ENCODE measurements at places on chromosomes 3 and 15. TPM values are rescaled to one million over a fixed set of nuclear protein-coding genes. Genes with fewer than 3 reads are reported as not detected.

The CHRNA7 gene
- total RNA-seq, result 0.24 TPM

The EPM2AIP1 gene
- total RNA-seq, result 19.3 TPM

The CACNA2D2 gene
- total RNA-seq, result 0.78 TPM

The RFTN1 gene
- 63.4 TPM for total RNA-seq

The SLCO3A1 gene
- total RNA-seq, result 32.7 TPM

The NR1I2 gene
- total RNA-seq, result 0.26 TPM

The PLSCR5 gene
- not detected for total RNA-seq

The KNG1 gene
- not detected for total RNA-seq

The HYPK gene
- 19.9 TPM for total RNA-seq

The SEMA3F gene
- total RNA-seq, result not detected

The REC114 gene
- not detected for total RNA-seq

The NSMCE3 gene
- 8.7 TPM for total RNA-seq

The TIMP4 gene
- total RNA-seq, result not detected

The TRH gene
- total RNA-seq, result not detected

GRCh38 chr3:43343185-43343584 lies 56.8 kb downstream of the SNRK start:
- no peak for DNase-seq

GRCh38 chr15:57143511-57144078 lies 225.2 kb downstream of the TCF12 start:
- DNase-seq, result no peak

GRCh38 chr15:73866881-73867410 lies 6.4 kb upstream of the TBC1D21 start:
- no peak for DNase-seq

- DNase-seq, result no peak
These were observed 14.1 kb downstream of the CLDN1 start for GRCh38 chr3:190308154-190308553.

DNA sequence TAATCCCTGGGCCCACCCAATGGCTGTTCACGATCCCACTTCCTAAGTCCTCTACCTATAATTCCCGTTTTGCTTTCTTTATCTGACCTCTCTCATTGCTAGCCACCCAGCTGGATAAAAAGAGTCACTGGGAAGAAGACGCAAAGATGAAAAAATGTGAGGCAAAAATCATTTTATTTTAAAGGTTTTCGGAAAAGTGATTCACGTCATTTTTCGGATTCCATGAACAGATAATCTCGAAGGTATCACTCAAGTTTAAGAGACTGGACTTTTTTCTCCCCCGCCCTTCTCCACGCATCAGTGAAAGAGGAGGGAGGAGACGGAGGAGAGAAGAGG lies 266.6 kb downstream of the CGGBP1 start:
- no peak for DNase-seq

DNA sequence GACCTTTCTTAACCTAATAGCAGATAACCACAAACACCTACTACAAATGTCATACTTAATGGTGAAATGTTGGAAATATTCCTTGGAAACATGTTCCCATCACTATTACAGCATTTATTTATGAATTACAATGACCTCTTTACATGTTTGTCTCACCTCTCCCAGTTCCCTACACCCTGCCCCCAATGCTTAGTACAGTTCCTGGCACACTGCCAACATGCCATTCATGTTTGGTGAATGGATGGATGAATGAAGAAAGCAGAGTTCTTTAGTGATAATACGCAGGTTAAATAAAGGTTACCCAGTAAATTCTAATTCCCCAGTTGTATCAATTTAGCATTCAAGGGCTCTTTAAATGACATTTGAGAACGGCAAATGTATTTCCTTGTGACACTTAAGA lies 259.9 kb upstream of the ATP11B start:
- DNase-seq, result no peak

GRCh38 chr3:11944052-11944673 lies 60.0 kb upstream of the SYN2 start:
- DNase-seq, result no peak

DNA sequence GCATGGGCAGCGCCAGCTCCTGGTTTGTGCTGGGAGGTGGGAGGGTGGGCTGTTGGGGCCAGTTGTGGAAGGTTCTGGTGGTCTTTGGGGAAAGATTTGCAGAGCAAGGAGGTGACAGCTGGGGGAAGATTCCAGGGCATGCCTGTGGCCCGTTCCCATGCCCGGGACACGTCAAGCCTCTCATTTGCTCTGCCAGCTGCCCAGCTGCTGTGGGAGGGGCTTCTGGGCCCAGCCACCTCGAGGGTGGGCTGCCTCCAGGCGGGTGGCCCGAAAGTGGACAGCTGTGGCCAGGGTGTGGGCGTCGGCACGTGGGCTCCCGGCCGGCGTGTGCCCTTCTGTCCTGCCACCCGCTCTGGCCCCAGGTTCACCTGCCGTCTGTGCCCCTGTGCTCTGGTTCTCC lies 17.2 kb downstream of the PLXNA1 start:
- DNase-seq, result no peak

DNA sequence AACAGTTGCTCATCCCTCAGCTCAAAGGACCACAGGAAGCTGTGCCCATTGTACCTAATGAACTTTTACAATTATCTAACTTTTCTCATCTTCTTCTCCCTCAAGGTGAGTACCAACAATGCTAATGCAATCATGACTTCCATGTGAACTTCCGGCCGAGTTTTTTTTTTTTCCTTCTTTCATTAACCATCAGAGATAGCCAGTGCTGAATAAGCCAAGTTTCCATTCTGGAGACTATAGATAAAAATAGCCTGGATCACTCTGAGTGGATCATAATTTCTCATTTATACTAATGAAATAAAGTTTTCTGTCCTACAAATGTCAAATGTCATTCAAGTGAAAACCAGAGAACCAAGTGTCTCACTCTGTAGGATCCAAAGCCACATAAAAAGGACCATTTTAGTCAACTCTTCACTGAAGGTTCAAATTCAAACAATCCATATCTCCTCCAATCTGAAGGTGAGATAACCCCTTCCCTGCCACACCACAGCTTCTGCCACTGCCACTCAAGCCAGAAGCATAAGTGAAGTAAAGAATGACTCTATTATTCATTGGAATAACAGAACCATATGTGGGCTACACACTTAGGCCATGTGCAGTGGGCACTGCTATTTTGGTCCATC lies 5.5 kb downstream of the SUMF1 start:
- DNase-seq, result no peak

DNA sequence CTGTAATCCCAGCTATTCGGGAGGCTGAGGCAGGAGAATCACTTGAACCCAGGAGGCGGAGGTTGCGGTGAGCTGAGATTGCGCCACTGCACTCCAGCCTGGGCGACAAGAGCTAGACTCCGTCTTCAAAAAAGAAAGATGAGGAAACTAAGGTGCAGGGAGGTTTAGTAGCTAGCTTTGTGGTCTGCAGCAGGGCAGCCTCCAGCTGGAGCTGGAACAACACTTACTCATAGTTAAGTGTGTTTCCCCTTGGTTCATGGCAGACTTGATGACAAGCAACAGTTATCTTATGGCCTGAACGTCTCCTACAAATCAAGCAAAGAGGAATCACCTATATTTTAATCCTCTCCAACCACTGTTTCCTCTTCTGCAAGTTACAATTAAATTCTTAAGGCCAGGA lies 12.6 kb downstream of the KAT2B start:
- DNase-seq, result no peak

DNA sequence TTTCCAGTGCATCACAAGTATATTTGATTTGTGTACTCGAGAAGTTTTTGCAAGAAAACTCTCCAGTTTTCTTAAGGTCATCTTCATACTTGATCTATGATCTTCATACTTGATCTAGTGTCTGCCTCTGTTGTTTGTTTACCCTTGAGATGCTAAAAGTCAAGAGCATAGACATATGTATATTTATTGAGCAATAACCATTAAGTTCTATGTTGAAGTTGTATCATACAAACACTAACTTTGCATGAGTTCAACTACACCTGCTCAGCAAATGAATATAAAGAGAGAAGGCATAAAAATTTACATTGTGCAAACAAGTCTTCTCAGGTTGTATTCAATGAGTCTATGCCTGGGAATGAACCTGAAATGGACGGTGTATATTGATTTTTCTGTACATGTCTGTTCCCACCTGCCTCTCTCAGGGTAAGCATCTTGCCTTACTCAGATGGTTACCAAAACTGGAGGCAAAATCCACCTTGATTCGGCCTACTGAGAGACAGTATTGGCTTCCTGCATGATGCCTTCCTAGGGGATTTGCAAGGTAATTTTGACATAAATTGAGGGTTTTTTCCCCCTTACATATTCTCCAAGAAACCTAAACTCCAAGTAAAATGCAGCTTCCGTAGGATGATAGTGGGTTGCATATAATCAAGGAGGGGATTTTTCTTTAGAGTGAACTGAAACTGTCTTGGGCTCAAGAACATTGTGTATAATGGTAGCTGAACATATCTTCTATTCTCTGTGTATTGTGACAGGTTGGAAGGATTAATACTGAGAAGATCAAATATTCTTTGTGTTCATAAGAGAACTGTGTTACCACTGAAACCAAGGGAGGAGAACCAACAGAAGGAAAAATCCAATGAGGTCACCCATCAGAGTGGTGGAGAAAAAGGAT lies 110.4 kb downstream of the FILIP1L start:
- DNase-seq, result no peak

DNA sequence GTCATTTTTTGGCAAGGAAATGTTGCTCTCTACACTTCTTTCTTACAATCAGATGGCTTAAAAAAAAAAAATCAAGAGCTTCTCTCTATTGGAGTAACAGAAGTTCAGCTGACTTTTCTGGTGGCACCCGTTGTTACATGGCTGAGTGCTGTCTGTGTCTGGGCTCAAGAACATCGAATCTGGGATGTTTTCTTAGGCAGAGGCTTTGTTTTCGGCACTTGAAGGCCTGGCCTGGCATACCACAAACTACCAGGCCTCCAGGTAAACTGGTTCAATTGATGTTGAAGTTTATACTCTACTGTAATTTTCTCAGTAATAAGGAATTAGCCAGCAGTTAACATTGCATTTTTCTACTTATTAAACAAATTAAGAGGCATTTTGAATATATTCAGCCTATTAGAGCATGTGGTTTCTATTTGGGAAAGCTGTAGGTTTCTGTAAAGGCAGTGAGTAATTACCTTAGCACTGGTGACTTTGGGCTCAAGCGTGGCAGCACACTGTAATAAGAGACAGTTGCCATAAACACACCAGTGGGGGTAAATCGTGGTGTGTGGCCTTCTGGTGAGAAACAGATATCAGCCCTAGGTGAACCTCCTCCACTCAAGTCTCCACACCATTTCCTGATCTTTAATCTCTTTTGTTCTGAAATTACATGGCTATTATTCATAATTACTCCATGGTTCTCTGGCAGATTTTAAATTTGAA lies 544.7 kb downstream of the MECOM start:
- DNase-seq, result no peak

GRCh38 chr3:112900113-112900512 lies 53.4 kb upstream of the CD200R1L start:
- DNase-seq, result no peak

DNA sequence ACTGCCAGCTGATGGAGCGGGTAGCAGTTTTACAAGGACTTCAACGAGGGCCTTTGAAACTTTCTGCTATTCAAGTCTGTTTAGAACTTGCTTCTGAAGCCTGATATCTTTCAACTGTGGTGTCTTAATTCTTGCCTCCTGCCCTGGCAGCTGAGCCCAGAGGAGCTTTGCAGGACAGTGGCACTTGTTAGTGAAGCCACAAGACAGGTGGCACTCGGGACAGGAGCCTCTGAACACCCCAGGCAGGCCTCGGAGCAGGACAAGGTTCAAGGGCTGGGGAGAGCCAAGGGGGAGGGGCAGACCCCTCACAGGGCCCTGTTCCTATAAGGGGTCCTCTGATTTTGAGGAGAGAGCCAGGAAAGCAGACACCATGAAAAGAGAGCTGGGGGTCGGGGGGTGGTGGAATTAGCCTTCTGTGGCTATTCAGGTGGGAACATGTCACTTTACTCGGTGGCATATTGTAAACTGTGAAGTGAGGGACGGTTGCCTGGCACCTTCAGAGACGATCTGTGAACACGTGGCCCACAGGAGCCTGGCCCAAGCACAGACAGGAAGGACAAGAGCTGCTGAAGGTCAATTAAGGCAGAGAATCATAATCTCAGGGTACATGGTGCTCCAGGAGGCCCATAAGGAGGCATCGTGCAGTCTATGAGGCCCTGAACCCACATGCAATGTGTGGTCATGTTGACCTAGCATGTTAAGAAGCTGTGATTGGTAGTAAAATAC lies 30.1 kb upstream of the KY start:
- no peak for DNase-seq

- no peak for DNase-seq
These were observed 13.6 kb upstream of the GATM start for GRCh38 chr15:45391746-45392583.

DNA sequence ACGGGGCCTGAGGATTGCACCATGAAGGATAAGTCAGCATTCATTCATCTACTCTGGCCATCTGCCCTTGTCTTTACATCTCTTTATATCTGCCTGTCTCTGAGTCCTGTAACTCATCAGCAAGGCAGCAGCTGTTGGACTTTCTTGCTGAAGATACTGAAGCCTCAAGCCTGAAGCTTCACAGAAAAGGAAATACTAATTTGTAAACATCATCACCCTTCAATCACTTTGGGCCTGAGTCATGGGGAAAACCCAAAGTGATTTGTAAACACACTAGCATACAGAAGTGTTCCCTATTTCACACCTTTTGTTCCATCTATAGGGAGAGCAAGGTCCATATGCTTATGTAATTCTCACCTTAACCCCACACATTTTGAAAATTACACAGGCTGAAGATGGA lies 928.2 kb downstream of the EPHA3 start:
- DNase-seq, result no peak

GRCh38 chr3:65334045-65334665 lies 646.4 kb upstream of the ADAMTS9 start:
- no peak for DNase-seq

DNA sequence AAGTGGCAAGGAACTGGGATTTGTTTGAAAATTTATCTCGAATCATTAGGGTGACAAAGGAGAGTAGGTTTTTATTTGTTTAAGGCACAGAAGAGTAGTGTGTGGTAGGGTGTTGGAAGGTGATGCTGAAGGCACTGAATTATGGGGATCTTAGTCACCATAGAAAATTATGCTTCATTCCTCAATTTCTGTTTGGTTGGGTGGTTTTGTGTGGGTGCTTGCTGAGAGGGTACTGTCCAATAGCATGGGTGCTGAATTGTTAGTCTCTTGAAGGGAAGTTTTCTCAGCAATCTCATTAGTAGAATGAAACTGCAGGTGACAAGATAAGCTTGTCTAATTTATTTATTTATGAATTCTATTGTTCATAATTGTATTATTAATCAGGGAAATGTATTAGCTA lies 610.9 kb downstream of the AGBL1 start:
- no peak for DNase-seq

DNA sequence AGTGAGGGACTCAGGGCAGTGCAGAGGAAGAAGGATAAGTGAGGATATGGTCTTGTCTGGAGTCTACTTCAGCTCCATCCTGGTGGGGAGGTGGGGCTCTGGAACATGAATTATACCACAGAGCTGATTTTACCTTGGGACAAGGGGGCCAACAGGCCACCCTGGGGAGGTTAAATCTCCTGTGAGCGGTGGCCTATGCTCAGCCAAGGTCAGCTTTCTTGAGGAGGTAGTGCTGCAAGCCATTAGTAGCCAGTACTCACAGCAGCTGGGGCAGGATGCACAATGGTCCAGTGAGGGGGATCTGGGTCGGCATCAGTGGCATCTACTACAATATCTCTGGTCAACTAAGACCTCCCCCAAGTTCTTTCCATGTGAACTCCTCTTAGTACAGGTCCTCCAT lies 49.7 kb downstream of the XYLB start:
- no peak for DNase-seq

- DNase-seq, result no peak
These were observed 42.9 kb upstream of the ADAMTS9 start for GRCh38 chr3:64730681-64731080.

Data from activated CD8-positive, alpha-beta T cell treated with anti-CD3 and anti-CD28 coated beads, Interleukin-2, amount 10 ng/mL, durations not matched to agents 7 days and 5 days (primary cell).